ENCODE measurements at places on chromosomes 16 and 17. TPM values are rescaled to one million over a fixed set of nuclear protein-coding genes. Genes with fewer than 3 reads are reported as not detected.

Gene PRR11
- 18.9 TPM for polyA plus RNA-seq

Gene TMEM114
- not detected for polyA plus RNA-seq

DNA sequence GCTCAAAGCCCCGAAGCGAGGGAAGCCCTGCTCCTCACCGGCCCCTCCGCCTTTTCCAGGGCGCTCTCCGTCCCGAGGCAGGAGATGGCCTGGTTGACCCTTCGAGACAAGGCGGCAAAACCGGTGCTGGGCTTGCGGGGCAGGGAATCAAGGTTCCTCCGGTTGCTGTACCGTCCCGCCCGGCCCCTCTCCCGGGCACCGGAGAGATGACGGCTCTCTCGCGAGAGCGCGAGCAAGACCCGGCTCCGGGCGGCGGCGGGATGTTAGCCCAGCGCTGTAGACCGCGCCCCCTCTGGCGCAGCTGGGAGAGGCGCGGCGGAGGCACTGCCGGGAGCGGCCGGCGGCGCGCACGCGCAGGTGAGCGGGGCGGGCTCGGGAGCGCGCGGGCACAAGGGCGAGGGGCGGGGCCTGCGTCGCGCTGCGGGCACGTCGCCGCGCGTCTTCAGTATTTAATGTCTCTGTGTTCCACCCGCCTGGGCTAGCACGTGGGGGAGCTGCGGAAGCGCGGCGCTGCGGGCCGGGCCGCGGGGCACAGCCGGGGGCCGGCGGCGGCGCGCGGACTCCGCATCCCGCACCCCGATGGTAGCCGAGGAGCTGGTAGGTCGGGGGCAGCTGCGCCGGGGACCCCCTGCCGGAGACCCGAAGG lies at the start of gene AKAP1:
AKAP1 (plus strand) TSS at position 445 of the 646 bp plus-strand sequence. CDS start 20,219 bp downstream, outside the sequence.
- DNase-seq, result peak; percentile 92

Gene APOH
- not detected for polyA plus RNA-seq

- DNase-seq, result no peak
These were observed 9.3 kb upstream of the PRR14 start for GRCh38 chr16:30641378-30641982.

Gene SLC5A11
- 6.5 TPM for polyA plus RNA-seq

GRCh38 chr16:80971819-80972218 lies 34.9 kb downstream of the CMC2 start:
- no peak for DNase-seq
